ENCODE measurements at places on chromosomes 2 and 18. TPM values are rescaled to one million over a fixed set of nuclear protein-coding genes. Genes with fewer than 3 reads are reported as not detected.

- no peak for DNase-seq
Measured at GRCh38 chr18:77619525-77619924, 369.9 kb downstream of the GALR1 start.

RTP5 gene
- not detected for total RNA-seq

- DNase-seq: no peak
Measured at GRCh38 chr2:36352701-36353100, 2.9 kb upstream of the CRIM1 start.

GRCh38 chr2:42914314-42914713, 121.9 kb upstream of the HAAO start:
- DNase-seq: peak; percentile 69

GRCh38 chr2:236826606-236827156, 257.1 kb downstream of the ACKR3 start:
- no peak for DNase-seq

- no peak for DNase-seq
Measured at GRCh38 chr2:102025016-102025501, 33.3 kb downstream of the IL1R2 start.

- no peak for DNase-seq
Measured at GRCh38 chr18:60311676-60312360, 60.8 kb downstream of the MC4R start.

DNA sequence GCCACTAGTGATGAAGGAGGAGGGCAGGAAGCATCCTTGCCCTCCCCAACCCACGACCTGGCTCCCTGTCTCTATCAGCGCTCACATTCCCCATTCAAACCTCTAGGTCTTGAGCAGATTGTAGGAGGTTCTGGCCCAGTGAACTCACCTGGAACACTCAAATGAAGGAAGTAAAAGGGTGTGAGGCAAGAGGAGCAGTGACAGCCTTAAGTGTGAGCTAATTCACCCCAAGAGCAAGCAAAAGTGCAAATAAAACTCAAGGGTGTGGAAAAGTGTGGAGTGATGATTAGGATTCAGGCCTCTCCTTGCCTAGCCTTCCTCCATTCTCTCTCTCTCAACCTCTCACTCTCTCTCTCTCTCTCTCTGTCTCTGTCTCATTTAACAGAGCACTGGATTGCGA, 41.0 kb downstream of the CYBRD1 start:
- no peak for DNase-seq

DNA sequence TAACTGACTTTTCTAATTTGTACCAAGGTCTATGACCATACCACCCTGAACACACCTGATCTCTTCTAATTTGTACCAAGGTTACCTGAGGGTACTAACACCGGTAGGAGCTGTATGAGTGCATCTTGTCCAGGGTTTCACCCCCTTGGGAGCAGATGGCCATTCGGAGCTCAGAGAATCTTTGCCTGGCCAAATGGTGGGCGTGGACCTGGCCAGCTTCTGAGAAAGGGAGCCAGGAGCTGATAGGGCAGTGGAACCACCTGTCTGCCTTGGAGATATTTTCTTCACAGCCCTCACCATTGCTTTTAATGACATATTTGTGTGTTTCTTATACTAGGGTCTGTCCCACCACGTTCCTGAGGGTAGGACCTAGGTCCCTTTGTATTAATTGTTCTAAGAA, 188.9 kb downstream of the LDLRAD4 start:
- DNase-seq: no peak

DNA sequence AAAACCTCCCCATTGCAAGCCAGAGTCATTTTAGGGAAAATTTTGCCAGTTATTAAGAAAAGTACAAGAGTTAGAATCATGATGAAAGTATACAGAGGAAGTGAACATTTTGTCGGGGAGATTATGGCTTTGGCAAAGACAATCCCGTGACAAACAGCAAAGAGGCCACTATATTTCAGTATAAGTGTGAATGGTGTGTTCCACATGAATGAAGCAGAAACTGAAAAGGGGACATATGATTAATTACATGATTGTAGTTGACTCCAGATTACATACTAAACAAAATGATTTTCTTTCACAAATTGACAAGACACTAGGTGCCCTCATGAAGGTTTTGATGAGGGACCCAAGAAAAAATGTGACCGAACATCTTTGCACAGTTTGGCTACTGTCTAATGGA, 42.0 kb downstream of the SP140 start:
- DNase-seq: no peak

LDLRAD4 gene
- total RNA-seq: 11.7 TPM

All from colonic mucosa (tissue), 4 donors.